ENCODE measurements at places on chromosomes 11 and 22.

GRCh38 chr11:58844361-58845005 is at the start of gene GLYATL2:
GLYATL2 (minus strand) TSS chr11:58844704; CDS start chr11:58839612, 5,092 bp downstream.
- no peak for DNase-seq

GRCh38 chr22:30485362-30485988 is 13.7 kb upstream of the SEC14L3 start:
- DNase-seq = no peak

GRCh38 chr11:18704698-18705097 is 6.1 kb downstream of the TMEM86A start:
- DNase-seq = no peak

- no peak for DNase-seq
Observed at GRCh38 chr11:83836883-83837654, 550.9 kb upstream of the CCDC90B start.

GRCh38 chr11:72799441-72799840 is 5.6 kb upstream of the STARD10 start:
- DNase-seq = no peak
